ENCODE measurements at places on chromosomes 1 and 21.

GRCh38 chr21:33993286-33994231, 78.0 kb upstream of the ATP5PO start:
- no peak for DNase-seq

GRCh38 chr21:15193937-15194336, 129.1 kb upstream of the NRIP1 start:
- no peak for DNase-seq

GRCh38 chr1:230130172-230130944, 63.3 kb downstream of the GALNT2 start:
- DNase-seq, result no peak

DNA sequence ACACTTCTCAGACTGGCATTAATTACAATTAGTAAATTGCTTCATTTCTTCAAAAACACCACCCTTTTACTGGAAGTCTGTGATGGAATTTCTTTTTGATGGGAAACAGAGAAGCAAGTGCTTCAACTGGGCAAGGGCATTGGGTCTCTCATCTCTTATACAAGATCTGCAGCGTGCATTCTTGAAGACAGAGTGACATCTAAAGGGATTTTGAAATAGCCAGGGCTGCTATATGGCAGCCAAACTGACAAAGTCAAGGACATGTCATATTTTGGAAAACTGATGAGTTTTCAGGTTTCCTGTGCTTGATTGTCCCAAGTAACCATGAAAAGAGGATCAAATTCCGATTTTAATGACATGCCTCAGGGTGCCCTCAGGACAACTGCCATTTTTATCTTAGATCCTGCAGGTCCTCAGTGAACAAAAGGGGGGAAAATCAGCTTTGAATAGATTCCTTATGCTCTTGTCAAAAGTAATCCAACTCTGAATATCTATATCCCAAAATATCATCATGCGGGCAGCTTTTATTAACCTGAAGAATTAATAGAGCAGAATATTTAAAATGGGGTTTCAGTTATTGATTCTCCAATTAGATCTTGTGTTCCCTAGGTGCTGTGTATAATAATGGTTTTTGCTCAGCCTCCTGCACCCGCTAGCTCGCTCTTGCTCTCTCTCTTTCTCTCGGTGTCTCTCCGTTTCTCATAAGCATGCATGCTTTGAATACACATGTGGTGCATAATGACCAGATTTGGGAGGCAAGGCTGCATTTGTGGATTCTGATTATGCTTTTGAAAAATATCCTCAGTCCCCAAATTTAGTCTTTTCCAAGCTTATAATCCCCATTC, 221.8 kb downstream of the TTLL7 start:
- DNase-seq, result no peak

- DNase-seq, result no peak
These were observed 137.8 kb downstream of the HIVEP3 start for GRCh38 chr1:41780916-41781315.

DNA sequence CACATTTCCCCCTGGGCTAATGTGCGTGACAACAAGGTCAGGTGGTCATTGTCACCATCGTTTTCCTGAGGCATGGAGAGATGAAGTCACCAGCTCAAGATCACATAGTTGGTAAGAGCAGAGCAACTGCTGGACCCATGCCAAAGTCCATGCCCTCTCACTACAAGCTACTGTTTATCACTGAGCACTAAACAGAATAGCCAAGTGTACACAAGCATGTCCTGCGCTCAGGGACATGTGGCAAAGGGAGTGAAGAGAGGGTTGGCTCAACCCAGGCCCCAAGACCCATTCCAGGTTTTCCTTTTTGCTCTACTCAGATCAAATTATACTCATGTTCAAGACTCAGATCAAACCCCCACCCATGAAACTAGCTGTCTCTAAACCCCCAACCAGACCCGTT, 20.8 kb downstream of the LRRC52 start:
- DNase-seq, result no peak

DNA sequence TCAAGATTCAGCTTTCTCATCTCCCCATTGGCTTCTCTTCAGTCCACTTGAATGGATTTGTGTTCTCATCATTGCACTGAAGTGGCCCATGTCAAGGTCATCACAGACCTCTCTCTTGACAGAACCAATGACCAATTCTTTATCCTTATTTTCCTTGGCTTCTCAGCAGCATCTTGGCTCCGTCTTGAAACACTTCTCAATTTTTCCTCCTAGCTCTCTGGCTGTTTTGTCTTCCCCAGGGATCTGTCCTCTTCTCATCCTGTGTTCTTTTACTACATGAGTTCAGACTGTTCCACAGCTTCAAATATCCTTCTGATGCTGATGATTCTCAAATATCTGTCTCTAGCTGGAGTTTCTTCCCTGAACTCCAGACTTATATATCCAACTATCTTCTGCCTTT, 78.6 kb downstream of the COLGALT2 start:
- DNase-seq, result no peak

GRCh38 chr21:29301691-29302090, 3.0 kb downstream of the BACH1 start:
- no peak for DNase-seq

GRCh38 chr1:39158327-39159086, 46.0 kb upstream of the MACF1 start:
- no peak for DNase-seq

DNA sequence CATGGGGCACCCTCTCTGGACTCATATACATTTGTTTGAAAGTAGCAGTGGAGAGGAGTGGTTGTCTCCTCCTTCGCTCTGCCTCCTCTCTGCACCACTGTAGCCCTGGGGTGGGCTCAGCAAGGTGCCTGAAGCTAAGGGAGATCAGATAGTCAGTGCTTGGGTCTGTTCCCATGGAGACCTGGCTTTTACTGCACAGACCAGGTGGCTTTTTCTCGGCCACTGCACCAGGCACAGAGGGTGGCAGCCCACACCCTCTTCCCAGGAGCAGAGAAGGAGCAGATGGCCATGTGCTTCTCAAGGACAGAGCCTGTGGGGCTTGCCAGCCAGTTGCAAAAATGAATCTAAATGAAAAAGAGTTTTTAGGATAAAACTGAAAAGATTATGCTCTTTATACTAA, 123.4 kb upstream of the KCNK1 start:
- DNase-seq, result no peak

DNA sequence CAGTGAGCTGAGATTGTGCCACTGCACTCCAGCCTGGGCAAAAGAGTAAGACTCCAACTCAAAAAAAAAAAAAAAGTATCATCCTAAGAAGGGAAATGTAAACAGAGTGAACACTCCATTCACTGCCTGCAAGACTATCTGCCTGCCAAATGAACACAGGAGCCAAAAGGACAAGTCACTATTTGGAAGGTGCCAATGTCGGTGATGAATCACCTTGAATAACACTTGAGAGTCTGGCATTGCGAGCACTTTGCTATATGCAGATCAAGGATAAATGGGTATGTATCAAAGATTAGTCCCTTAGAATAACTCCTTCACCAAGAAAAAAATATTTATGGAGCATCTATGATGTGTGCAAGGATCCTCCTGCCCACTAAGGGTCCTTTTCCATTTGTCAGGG, 6.6 kb downstream of the UBR4 start:
- DNase-seq, result no peak

Measured in T-helper 2 cell treated with Interferon-gamma antibody and Interleukin-4, amounts not matched to agents 5 μg/mL and 100 μg/mL, for 36 hours (primary cell).